AG09309 (cell line): ENCODE measurements at places on chromosomes 7 and 10.

- DNase-seq = no peak
These were observed 12.3 kb upstream of the ADRB1 start for GRCh38 chr10:114031073-114031972.

GRCh38 chr7:116583653-116584052 lies 58.8 kb downstream of the CAV1 start:
- no peak for DNase-seq

- no peak for DNase-seq
These were observed 231.6 kb downstream of the TEX36 start for GRCh38 chr10:125451319-125451718.

- no peak for DNase-seq
These were observed 18.4 kb downstream of the FXYD4 start for GRCh38 chr10:43389867-43390266.

GRCh38 chr10:47092831-47093230 lies 181.6 kb downstream of the PTPN20 start:
- DNase-seq = no peak

DNA sequence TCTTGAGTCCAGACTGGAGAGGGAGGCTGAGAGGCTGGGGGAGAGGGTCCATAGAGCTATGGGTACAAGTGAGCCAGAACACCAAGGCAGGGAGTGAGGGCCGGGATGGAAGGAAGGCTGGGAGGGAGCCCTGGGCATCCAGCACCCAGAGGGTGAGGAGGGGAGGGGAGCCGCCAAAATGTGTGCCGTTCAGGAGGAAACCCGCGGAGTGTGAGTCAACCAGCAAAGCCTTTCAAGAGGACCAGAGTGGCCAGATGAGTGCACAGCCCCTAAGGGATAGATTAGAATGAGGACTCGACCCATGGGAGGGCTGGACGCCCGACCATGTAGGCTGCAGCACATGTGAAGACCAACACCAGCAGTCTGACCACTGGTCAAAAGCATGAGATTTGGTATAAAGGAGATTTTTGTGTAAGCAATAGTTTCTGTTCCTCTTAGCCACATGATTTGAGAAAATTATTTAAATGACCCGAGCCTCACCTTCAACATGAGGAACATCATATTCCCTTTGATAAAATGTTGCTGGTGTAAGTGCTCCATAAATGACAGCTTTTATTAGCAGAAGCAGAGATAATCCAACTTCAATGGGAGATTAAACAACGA lies 179.7 kb upstream of the GRB10 start:
- DNase-seq = no peak

- DNase-seq = peak; percentile 89
These were observed 11.2 kb downstream of the AVL9 start for GRCh38 chr7:32506266-32507054.

DNA sequence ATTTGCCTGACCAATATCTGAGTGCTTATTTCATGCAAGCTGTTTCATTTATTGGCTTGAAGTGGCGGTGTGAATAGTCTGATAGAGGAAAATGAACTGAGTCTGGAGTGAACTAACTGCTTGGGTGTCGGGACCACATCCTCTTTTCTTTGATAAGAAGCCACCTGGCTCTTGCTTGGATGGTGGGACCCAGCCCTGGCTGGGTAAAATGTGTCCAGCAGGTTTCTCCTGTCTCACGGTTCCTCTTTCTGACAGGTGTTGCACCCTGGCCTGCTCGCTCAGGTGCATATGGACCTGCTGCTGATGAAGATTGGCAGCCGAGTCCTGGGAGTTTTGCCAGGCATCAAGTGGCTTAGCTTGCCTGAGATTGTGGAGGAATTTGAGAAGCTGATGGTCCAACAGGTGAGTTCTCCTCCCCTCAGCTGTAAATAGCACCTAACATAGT lies 1.6 kb downstream of the ADCK2 start:
- no peak for DNase-seq

GRCh38 chr10:77524281-77524711 lies 113.3 kb downstream of the KCNMA1 start:
- peak; percentile 83 for DNase-seq

GRCh38 chr10:59888781-59889435 lies 17.4 kb downstream of the CCDC6 start:
- no peak for DNase-seq

DNA sequence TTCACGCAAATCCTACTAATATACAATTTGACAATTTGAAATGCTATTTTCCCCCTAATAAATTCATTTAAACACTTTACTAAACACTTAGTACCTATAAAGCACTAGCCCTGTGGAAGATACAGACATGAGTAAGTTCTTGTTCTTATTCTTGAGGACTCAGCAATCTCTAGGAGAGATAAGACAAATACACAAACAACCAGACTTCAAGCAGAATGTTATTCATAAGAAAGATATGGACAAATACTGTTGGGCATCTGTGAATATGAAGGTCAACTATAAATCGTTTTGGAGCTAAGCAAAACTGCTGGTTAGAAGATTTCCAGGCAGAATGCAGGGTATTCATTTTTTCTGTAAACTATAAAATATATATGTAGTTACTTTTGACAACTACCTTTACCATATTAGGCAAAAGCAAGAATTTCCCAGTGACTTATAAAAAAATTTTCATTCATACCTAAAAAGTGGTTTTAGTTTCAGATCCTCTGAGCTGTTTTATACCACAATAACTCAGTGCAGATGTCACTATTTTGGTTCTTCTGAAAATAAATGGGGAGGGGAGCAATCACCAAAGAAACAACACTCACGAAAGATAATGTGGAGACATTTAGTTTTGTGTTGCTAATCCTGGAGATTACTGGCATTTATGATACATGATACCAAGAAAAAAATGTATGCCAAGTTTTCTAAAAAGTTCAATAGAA lies 3.8 kb downstream of the VPS41 start:
- no peak for DNase-seq

GRCh38 chr10:22978287-22978686 lies 50.4 kb downstream of the ARMC3 start:
- no peak for DNase-seq

GRCh38 chr10:104254493-104255310 lies at the start of gene GSTO1:
Gene GSTO1, plus strand, starts transcription at chr10:104254892. Its CDS starts 37 bp downstream, at chr10:104254929.
- DNase-seq = no peak

DNA sequence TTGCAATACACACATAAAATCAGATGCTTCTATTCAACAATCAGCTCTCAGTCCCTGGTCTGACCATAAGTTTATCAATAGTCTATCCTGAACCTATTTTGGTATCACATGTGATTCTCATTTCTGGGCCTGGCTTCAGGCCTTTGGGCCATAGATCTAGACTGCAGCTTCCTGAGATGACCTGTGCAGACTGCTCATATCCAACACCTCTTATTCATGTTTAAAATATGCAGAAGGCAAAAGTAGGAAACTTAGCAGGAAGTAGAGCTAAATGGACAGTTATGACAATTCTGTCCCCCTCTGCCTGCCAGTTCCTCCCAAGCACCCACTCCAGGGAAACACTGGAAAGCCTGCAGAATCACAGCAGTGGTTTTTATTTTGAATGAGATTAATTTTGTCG lies 53.3 kb downstream of the C7orf25 start:
- no peak for DNase-seq

DNA sequence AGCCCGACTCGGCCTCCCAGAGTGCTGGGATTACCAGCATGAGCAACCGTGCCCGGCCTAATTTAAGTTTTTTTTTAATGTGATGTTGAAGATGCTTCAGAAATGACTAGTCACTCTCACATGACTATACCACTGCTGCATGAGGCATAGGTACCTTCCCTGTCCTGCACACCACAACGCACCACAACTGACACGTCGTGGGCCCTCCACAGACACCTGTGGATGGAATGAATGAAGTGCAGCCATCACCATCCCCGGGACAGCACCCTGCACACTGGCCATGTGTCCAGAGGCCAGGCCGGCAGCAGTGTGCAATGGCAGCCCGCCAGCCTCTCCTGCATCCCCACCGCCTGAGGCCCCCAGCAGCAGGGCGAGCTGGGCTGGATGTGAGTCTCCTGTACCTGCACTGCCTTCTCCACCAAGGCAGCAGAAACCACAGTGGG lies 55.1 kb downstream of the VOPP1 start:
- DNase-seq = no peak

DNA sequence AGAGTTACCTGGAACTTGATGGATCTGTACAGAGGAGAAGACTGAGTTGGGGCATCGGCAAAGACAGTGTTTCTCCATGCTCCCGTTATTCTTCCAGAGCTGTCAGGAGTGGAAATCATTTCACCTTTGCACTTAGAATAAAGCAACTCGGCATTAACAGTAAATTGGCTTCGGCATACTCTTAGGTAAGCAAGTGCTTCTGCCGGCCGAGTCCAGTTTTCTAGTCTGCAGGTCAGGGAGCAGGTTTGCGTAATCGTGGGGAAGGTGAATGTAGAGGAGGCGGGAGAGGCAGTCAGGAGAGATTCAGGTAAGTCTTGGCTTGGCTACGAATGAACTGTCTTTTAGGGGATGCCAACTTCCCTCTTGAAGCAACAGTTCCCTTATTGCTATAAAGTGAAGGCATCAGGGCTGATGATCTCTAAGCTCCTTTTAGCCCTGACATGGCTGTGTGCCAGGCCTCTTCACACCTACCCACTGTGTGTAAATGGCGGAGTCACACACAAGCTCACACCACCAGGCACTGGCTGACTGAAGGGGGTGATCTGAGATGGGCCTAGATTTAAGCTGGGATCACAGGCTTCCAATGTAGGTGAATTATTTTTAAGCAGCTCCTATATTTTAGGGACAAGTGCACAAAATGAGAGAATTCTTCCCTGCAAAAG lies 127.1 kb downstream of the GATA3 start:
- DNase-seq = no peak

GRCh38 chr7:116405810-116406209 lies 93.7 kb upstream of the CAV2 start:
- no peak for DNase-seq

GRCh38 chr10:103448746-103449145 lies 3.4 kb downstream of the CALHM2 start:
- peak; percentile 57 for DNase-seq

GRCh38 chr7:25429731-25430130 lies 201.4 kb upstream of the NPVF start:
- no peak for DNase-seq

DNA sequence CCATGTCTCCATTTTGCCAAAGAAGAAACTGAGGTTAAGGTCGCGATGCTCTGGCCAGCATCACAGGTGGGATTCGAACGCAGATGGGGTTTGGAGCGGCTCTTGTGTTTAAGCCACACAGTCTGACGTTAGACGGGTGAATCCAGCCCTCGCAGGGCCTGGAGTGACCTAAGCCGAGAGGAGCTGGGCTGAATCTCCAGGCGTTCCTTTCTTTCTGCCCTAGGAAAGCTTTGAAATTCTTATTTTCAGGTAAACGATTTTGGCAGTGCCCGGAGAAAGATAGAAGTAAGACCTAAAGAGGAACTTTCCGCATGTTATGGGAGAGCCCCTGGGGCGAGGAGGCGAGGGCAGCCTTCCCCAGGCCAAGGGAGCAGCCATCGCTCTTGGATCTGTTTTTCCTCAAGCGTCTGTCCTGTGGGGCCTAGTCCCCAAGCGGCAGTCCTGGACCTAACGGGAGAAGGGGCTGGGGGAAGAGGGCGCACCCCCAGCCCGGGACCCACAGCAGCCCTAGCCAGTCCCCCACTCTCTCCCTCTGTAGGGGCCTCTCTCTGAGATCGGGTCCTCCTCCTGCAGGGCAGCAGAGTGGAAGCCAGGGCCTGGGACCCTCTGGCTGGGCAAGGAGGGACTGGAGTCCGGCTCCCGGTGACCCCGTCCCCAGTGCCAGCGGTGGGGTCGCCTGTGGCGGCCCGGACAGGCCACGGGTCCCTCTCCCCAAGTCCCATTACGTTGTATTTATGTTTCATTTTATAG lies 8.9 kb upstream of the LBX1 start:
- DNase-seq = no peak

DNA sequence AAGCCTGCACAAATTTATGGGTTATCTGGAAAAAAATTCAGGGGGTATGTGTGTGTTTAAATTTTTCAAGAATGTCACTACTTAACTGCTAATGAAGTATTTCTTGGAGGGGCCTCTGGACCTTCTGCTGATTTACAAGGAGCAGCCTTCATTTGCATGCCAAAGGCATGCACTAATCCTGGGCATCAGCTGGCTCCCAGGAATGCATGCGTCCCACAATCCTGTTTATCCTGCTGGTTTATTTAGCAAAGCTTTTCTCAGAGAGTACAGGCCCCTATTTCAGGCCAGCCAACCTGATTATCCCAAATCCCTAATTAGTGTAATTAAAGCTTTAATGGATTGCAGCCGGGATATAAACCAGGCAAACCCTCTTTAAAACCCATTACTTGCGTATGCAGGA lies 170.4 kb downstream of the TAX1BP1 start:
- DNase-seq = no peak

DNA sequence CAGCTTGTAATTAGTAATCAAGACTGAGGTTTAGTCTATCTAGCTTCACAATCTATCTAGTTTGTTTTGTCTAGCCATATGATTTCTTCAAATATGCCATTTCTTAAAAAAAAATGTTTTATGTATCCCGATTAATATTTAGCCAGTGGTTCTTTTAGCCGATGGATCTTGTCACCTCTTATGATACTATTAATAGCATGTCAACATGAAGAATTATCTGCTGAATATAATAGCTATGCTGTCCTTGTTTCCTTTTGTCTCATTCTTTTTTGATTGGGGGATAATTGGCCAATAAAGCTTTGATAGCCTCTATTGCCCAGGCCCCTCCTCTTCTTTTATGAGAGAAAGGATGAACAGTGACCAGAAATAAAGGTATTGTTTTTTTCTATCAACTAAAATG lies 32.8 kb downstream of the PTEN start:
- DNase-seq = no peak

GRCh38 chr10:104665174-104665573 lies 24.1 kb downstream of the SORCS3 start:
- DNase-seq = no peak

- DNase-seq = no peak
These were observed 418.5 kb upstream of the SEMA3A start for GRCh38 chr7:84612981-84613681.

- no peak for DNase-seq
These were observed 35.7 kb downstream of the PPP1R9A start for GRCh38 chr7:94943134-94943533.

DNA sequence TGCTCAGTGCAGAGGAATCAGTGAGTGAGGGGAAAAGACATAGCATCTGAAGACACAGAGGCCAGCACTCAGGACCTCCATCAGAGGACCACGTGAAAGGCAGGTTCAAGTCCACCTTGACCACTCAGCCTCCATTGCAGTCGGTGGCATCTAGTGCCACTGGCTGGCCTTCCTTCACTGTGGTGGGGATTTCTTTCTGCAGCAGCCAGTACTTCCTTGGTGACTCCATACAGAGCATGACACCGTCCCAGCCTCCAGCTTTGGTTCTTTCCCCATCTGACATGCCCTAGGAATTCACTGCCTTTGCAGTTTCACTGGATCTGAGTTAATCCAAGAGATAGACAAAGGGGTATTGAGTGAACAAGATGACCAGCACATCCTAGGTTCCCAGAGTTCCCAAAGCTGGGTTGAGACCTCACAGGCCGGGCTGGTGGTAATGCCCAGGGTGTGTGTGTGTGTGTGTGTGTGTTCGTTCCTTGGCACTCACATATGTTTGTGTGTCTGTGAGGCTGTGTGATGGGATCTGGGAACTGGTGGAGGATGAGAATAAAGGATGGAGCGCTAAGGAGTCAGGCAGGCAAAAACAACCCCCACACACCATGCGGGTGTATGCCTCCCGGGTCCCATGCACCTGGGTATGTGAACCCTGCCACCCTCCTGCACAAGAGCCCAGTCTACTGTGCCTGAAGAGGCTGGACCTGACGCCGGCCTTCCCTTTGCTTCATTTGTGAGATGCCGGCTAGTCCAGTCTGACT lies 57.8 kb downstream of the SYPL1 start:
- DNase-seq = no peak
